ENCODE measurements at places on chromosomes 6 and 20. TPM values are rescaled to one million over a fixed set of nuclear protein-coding genes. Genes with fewer than 3 reads are reported as not detected.
A peak's percentile ranks its signal among the peaks of the same experiment; 100 is the strongest.

CD2AP gene
- 30.0 TPM for total RNA-seq

SMLR1 gene
- not detected for total RNA-seq

DNA sequence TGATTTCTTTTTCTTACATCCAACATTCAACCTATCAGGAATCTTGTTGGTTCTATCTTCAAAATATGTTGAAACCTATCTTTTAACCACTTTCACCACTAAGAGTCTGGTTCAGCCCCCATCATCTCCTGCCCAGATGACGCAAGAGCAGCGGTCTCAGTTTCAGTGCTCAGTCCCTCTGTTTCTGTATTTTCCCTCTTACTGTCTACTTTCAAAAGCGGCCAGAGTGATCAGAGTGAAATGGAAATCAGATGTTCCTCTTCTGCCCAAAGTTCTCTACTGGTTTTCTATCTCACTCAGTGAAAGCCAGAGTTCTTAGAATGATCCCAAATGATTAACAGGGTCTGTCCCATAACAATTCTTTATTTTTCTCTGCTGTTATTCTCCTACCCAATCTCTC, 147.9 kb upstream of the PDE7B start:
- DNase-seq, result no peak

GRCh38 chr6:152701081-152701862, 3.6 kb downstream of the MYCT1 start:
- DNase-seq, result no peak

GRCh38 chr6:132368916-132369481, 32.3 kb downstream of the MOXD1 start:
- DNase-seq, result no peak

PARD6B gene
- 6.5 TPM for total RNA-seq

C6orf118 gene
- not detected for total RNA-seq

GRCh38 chr20:20052074-20052970, at the start of the genes CFAP61 and CRNKL1:
Gene CFAP61, plus strand, starts transcription at chr20:20052532. Its CDS starts 4,122 bp downstream, at chr20:20056654.
Gene CRNKL1, minus strand, starts transcription at chr20:20052466. Its CDS starts 124 bp downstream, at chr20:20052342.
- peak; percentile 97 for DNase-seq

MCCD1 gene
- not detected for total RNA-seq

SLC22A16 gene
- not detected for total RNA-seq

CST5 gene
- not detected for total RNA-seq

DNA sequence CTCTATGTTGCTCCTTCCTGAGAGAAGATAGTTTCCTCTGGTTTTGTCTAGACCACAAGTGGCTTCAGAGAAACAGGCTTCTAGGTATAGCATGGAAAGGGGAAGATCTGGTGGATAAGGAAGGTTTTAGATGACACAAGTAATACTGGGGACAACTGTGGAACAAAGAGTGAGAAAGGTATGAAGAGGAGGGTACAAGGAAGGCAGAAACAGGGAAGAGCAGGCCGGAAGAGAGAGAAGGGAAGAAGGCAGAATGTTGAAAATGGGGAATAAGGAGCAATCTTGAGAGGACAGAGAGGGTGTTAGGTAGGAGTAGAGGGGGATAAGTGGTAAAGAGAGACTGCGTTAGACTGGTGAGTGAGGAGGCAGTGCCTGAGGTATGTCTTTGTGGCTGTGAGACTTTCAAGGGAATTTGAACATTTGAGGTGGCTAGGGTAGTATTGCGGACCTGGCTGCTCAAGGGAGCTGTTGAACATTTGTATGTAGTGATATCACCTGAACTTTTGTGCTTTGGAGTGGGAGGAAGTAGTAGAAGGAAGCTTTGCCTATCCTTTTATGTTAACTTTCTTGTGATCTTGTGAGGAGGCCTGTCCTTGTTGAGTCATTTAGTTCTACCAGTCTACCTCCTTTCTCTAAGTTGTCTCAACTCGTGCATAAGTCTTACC, 69.5 kb downstream of the FOXO3 start:
- DNase-seq, result no peak

Data from fibroblast of villous mesenchyme (primary cell).